ENCODE measurements at places on chromosomes 4 and X.

- DNase-seq = no peak
These were observed 519.5 kb downstream of the BCOR start for GRCh38 chrX:39577985-39578869.

GRCh38 chr4:89994176-89994873, 99.7 kb downstream of the MMRN1 start:
- DNase-seq = no peak

DNA sequence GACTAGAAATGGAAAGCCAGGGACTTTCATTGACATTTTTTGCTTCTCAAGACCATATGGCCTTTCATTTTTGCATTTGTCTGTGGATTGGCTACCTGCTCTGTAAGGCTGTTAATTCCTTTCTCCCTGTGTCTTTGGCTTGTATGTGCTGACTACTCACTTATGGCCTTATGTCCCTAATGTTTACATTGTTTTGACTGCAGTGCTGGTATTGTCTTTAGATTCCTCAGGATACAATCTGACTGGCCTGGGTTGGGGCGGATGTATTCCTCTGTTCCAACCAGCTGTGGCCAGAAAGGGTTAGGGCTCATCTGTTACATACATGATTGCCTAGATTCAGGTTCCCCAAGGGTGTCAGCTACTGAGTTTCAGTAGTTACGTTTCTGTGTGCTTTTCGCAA, 108.1 kb downstream of the RAPGEF2 start:
- no peak for DNase-seq

- no peak for DNase-seq
These were observed 57.3 kb downstream of the SEPTIN11 start for GRCh38 chr4:77006753-77007353.

GRCh38 chr4:179817317-179817716, 2375.1 kb upstream of the AGA start:
- no peak for DNase-seq

DNA sequence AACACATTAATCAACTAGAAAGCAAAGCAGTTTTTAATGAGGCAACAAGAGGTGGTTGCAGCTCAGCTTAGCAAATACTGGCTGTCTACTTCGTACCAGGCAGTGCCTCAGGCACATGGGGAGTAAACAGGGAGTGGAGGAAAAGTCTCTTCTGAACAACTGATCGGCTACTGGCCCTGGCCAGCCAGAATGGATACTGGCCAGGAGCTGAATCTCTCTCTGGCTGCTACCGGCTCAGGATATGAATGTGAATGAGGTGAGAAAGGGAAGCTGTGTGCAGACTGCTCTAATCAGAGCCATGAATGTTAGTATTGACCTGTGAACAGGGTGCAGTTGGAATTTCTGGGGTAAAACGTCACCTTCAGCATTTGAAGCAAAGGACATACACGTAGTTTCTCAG, 77.3 kb downstream of the STK32B start:
- DNase-seq = no peak
